ENCODE measurements at places on chromosomes 16 and 17.

GRCh38 chr16:68238029-68238345, 2.1 kb upstream of the ESRP2 start:
- no peak for DNase-seq

GRCh38 chr17:58870747-58871146, 115.1 kb downstream of the PPM1E start:
- DNase-seq = no peak

DNA sequence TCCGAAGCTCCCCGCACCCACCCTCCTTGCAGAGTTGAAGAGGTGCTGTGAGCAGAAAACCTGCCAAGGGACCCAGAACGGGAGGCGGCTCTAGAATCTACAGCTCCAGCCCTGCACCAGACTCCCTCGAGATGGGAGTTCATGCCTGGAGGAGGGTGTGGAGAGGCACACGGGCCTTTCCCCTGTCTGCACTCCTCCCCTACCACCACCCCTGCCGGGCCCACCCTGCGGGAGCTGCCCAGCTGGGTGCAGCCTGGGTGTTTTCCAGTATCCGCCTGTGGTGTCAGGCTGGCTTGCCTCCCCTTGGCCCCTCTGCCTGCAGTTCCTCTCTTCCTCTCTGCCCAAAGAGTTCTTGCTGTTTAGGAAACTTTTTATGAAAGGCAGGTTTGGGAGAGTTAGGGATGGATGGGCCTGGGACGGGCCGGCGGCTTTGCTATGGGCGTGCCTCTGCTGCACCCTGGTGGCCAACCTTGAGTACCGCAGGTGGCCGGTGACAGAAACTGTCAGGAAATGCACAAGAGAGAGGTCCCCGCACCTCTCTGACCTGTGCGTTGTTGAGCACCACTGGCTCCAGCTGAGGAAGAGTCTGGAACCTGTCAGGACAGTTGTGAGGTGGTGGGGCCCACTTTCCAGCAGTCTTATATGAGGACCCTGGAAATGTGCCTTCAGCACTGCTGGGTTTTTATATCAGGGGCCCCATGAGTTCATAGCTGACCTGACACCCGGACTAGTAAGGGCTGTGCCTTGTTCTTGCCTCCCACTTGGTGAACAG, 354.1 kb downstream of the SEC14L1 start:
- DNase-seq = no peak

DNA sequence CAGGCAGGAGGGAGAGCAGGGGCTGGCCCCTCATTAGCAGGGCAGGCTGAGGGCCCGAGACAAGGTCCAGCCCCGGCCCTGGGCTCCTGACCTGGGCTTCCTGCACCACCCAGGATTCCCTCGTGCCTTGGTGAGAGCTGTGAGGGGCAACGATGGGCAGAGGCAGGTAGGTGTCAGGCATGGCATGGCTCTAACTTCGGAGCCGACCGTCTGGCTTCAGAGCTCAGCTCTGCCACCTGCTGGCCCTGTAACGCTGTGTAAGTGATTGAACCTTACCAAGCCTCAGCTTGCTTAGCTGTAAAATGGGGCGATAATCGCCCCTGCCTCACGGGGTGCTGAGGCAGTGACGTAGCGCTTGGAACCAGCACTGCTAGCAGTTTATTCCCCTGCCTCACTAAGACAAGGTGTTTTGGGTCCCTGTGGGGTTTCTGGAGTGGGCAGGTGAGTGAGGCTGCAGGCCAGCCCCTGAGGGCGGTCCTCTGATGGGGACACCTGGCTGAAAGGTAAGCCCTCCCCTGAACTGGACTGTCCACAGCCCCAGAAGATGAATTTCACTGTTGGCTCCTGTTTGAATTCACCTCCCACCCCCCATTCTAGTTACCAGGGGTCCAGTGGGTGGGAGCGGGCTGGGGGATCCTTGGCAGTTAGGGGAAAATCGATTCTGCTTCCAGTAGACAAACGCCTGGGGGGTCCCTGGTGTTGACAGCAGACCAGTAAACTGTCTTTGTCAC, 184.8 kb upstream of the GSE1 start:
- DNase-seq = no peak

DNA sequence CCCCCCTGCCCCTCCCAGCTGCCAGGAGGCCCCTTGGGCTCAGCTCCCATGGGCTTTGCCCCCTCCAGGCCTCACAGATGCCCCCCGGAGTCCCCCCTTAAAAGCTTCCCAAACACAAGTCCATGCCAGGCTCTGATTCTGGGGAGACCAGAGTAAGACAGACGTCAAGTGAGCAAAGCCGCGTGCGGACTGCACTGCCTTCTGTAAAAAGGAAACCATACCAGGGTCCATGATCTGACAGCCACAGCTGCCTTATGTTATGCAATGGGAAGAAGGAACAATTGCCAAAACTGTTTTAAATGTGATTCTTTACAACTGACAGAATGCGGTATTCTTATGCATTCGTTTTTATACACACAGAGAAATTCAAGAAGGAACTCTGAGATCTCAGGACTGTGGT, 17.9 kb upstream of the HEXD start:
- DNase-seq = no peak

GRCh38 chr17:38746004-38746848, 1.9 kb downstream of the PCGF2 start:
- no peak for DNase-seq

GRCh38 chr16:58518083-58518979, 3.0 kb downstream of the SETD6 start:
- DNase-seq = no peak

GRCh38 chr16:24409045-24409444, 130.3 kb upstream of the RBBP6 start:
- no peak for DNase-seq

GRCh38 chr16:90070440-90070839, 6.7 kb downstream of the PRDM7 start:
- DNase-seq = no peak

DNA sequence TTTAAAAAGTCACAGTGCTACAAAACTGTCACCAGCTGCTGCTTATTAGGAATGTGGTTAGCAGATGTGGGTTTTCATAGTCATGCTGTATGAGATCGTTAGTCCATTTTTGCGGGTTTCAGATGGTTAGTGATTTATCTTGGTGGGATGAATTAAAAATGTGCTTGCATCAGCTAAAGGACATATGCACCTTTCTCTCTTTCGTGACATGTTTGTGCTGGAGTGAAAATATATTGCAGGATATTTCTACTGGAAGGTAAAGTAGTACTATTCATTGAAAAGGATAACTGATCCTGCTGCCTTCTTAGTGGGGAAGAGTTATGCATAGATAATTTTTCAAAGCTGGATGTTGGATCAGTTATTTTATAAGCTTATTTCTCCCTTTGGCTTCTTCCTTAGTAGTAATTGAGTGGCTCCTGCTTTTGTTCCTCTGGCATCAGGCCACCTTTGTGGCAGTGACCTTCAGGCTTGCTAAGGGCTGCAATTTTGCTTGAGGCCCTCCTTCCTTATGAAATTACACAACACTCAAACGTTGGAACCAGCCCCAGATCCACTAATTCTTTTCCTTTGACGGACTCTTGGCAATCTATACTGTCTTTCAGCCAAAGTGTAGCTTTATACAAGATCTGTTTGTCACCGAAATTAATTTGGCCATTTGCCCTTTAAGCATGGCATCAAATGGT, 7.5 kb upstream of the SNTB2 start:
- DNase-seq = no peak

GRCh38 chr17:64178011-64178825, 48.3 kb upstream of the ERN1 start:
- DNase-seq = no peak

- DNase-seq = no peak
These were observed 7.3 kb upstream of the KDM8 start for GRCh38 chr16:27195941-27196595.

- no peak for DNase-seq
These were observed 60.5 kb upstream of the MYOCD start for GRCh38 chr17:12605222-12605621.

DNA sequence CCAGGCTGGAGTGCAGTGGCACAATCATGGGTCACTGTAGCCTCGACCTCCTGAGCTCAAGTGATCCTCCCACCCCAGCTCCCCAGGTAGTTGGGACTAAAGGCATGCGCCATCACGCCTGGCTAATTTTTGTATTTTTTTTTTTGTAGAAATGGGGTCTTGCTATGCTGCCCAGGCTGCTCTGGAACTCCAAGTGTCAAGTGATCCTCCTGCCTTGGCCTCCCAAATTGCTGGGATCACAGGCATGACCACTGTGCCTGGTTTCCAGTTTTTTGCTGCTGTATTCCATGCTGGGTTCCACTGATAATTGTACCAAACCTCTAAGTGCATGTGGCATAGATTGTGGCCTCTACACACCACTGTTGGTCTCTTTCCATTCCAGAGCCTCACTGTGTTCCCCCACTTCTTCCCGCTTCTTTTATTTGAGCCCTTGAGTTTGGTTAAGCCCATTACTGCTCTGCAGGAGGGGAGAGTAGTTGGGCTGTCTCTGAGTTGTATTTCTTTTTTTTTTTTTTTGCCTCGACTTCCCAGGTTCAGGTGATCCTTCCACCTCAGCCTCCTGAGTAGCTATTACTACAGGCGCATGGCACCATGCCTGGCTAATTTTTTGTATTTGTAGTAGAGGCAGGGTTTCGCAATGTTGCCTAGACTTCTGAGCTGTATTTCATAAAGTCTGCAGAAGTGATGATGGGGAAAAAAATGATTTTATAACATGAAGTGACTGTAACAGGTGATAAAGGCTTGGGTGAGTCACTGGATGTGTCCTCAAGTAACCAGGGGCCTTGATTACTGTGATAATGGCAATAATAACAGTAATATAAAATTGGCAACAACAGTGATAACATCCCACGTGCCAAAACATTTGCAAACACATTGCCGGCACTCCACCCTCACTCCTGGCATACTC, 30.0 kb downstream of the EEF2K start:
- no peak for DNase-seq

GRCh38 chr17:5615476-5615875, 31.2 kb upstream of the NLRP1 start:
- no peak for DNase-seq

GRCh38 chr17:81712468-81713003, 452 bp downstream of the SLC25A10 start:
- DNase-seq = no peak

- DNase-seq = no peak
These were observed 116.6 kb upstream of the C17orf78 start for GRCh38 chr17:37259030-37259735.

DNA sequence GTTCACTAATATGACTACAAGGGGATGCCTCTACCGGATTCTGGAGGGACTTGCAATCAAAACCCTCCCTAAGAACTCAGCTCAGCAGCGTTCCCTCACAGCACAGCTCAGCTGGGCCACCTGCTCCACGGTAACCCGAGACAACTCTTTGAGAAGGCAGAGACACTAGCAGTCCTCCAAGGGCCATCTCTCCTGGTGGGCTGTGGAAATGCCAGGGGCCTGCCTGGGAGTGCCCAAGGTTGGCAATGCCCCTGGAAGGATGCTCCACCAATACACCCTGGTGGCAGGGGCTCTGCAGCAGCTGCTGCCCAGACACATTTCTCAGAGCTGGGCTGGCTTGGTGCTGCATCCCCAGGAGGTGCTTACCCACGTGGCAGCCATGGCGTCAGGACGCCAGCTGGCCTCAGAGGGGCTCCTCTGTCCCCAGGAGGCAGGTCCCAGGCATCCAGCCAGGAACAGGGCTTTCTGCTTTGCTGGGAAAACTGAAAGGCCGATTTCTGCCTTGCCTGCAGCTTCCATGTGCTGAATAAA, 16.5 kb downstream of the CDIP1 start:
- no peak for DNase-seq

- DNase-seq = peak; percentile 81
These were observed at the start of the genes MYO19 and PIGW for GRCh38 chr17:36534840-36535668. TSS of gene MYO19 (minus strand) at chr17:36534868. CDS start at chr17:36532538, 2,330 bp downstream. TSS of gene PIGW (plus strand) at chr17:36534987. CDS start at chr17:36537102, 2,115 bp downstream.

GRCh38 chr17:49406421-49407061, 8.1 kb downstream of the PHB1 start:
- no peak for DNase-seq

GRCh38 chr17:1638624-1639300, 6.8 kb downstream of the SCARF1 start:
- DNase-seq = no peak

- DNase-seq = no peak
These were observed 8.3 kb upstream of the SLC38A10 start for GRCh38 chr17:81303385-81303784.

DNA sequence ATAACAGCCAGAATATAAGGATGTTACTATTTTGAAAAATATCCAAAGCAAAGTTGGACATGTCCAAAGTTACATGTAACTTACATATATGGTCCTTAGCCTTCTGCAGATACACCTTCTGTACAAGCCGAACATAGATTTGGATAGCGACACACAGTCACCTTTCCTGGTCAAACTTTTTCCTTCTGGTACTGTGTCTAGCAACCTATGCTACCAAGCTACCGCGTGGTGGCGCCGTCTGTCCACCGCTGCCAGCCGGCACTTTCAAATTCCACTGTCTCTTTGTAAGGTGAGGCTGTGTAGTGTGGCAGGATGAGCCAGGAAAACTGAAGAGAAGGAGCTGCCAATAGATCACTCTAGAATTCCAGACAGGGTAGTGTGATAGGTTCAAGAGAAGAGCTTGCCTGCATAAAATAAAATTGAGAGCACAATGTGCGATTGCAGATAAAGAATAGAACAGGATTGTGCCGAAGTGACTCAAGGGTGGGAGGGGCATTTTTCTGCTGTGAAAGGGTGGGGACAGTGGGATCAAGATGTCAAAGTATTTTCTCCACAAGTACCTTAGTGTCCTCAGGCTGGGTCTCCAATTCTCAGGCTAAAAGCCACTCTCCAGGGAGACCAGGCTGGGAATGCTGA, 366.9 kb downstream of the SLC39A11 start:
- no peak for DNase-seq

DNA sequence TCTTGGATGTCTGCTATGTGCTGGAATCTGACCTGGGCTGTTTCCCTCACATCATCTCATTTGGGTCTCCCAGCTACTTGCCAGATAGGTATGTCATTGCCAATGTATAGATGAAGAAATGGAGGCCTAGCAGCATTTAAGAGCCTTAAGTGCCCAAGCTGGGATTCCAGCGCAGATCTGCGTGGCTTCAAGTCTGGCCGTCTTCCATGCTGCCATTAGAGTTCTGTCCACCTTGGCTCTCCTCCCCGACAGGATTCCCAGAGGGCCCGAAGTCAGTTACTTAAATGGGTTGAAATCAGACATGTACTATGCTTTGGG, 33.0 kb upstream of the CCR7 start:
- no peak for DNase-seq

- no peak for DNase-seq
These were observed 4.4 kb downstream of the DHRS7B start for GRCh38 chr17:21131137-21131536.

GRCh38 chr16:53091466-53092211, 36.8 kb downstream of the CHD9 start:
- DNase-seq = no peak

DNA sequence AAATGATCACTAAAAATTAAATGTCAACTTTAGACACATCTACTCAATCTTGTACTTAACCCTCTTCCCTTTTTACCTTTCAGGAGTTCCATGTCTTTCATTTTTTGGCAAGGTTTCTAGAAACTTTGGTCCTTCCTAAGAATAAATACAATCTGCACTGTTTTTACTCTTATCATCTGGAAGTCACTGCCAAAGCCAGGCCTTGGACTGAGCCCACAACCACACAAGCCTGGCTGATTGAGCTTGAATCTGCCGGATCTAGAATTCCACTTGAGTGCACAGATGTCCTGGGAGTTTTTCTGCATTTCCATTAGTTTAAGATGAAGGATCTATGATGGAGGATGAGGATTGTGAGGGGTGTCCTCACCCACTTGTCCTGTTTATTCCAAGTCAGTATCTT, 126.1 kb downstream of the VPS53 start:
- DNase-seq = no peak

Measured in stimulated activated CD8-positive, alpha-beta memory T cell treated with anti-CD3 and anti-CD28 coated beads, Interleukin-7, amount 100 ng/mL, for 48 hours (primary cell).